ENCODE measurements at places on chromosomes 6 and 20.

GRCh38 chr20:38893565-38894090 lies 32.6 kb upstream of the FAM83D start:
- peak; percentile 83 for DNase-seq

DNA sequence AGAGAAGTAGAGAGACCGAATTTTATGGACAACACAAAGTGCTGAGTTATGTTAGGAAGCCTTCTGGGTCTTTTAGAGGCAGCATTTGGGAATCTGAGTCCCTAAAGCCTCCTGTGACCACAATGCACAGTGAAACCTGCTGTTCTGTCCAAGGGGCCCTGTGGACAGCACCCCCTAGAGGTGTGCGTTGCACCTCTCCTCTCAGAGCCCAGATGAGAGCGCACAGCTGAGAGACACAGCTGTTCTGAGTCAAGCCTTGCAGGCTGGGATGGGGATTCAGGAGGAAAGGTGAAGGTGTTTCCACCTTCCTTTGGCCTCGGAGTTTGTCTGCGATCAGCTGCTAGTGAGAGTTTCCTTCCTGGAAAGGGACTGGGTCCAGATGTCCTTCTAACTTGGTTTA lies 13.0 kb downstream of the PCK1 start:
- peak; percentile 68 for DNase-seq

DNA sequence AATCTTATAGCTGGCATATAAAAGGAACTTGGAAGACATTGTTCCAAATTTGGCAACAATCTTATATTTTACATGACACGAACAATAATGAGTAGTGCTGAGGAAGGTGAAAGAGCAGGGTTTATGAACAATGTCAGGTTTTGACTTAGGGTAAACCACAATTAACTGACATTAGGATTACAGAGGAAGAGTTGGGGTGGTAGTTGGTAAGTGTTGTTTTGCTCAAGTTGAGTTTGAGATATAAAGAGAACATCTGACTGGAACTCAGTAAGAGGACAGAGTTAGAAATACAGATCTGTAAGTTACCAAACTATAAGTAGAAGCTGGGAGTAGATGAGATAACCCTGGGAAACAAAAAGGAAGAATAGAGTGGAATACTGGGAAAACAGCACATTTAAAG lies 15.1 kb downstream of the RTN4IP1 start:
- DNase-seq: no peak

GRCh38 chr20:11111191-11111590 lies 437.4 kb upstream of the JAG1 start:
- DNase-seq: no peak

DNA sequence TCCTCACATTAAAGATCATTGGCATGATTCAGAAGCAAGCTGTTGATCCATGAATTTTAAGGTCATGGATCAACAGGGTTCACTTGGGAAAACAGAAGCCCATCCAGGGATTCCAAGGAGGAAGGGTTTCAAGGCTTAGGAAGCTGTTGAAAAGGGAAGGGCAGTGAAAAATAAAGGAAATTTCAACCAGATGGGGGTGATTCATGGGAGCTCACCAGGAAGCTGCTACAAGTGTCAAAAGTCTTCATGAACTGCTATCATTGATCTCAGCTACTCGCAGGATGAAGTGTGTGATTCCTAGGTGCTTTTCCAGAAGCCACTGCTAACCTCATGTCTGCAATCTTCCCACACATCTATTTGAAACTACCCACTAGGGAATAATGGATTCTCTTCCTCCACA lies 26.2 kb downstream of the ADTRP start:
- no peak for DNase-seq
